ENCODE measurements at places on chromosomes 6 and 20.

DNA sequence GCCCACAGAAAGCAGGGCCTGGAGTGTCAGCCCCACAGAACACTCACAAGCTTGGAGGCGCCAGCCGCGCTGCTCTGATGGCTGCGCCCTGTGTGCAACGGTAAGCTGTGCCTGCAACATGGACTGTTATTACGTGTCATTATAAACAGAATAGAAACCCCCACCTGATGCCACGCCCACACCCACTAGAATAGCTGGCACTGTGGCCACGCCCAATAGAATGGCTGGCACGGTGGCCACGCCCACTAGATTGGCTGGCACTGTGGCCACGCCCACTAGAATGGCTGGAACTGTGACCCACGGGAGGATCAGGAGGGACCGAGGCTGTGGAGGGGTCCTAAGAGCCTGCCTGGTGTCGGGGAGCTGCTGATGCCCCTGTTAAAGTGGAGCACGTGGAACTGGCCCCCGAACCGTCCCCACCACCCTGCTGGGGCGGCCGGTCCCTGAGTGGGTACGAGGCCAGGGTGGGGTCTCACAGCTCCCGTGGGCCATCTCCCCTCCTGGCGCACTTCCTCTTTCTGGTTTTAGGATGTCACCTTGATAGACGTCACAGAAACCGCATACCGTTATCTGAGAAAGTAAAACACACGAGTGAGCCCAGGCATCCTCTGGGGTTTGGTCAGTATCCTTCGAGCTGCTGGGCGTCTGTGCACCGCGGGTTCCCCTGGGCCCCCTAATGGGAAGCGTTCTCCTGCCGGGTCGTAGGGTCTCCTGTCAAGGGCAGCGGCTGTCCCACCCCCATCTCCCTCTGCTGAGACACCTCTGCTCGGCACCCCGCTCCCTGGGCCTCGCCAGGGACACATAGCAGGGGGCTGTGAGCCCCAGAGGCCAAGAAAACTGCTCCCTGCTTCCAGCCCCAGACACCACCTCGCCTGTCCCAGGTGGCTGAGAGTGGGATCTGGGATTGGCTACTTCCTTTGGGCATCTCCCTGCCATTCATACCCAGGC is 25.4 kb downstream of the SLC17A9 start:
- DNase-seq: no peak

GRCh38 chr20:59157531-59157930 is 6.1 kb upstream of the ZNF831 start:
- no peak for DNase-seq

- DNase-seq: no peak
Measured at GRCh38 chr20:45816951-45817350, 4.5 kb downstream of the UBE2C start.

DNA sequence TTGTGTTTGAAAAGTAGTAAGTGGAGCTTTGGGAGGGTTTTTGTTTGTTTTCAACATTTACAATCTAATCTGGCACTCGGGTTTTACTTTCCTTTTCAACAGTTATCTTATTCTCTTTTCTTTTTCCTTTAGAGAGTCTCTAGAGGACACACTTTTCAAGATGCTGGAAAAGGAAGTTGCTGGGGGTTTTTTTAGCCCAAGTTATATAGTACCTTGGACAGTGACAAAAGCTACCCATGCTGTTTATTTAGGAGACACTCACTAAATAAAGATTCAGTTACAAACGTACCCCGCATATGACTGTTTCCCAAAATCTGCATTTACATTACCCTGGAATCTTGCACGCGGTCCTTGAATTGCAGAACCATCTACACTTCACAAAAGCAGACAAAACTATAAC is 78.8 kb downstream of the MAP7 start:
- DNase-seq: no peak

DNA sequence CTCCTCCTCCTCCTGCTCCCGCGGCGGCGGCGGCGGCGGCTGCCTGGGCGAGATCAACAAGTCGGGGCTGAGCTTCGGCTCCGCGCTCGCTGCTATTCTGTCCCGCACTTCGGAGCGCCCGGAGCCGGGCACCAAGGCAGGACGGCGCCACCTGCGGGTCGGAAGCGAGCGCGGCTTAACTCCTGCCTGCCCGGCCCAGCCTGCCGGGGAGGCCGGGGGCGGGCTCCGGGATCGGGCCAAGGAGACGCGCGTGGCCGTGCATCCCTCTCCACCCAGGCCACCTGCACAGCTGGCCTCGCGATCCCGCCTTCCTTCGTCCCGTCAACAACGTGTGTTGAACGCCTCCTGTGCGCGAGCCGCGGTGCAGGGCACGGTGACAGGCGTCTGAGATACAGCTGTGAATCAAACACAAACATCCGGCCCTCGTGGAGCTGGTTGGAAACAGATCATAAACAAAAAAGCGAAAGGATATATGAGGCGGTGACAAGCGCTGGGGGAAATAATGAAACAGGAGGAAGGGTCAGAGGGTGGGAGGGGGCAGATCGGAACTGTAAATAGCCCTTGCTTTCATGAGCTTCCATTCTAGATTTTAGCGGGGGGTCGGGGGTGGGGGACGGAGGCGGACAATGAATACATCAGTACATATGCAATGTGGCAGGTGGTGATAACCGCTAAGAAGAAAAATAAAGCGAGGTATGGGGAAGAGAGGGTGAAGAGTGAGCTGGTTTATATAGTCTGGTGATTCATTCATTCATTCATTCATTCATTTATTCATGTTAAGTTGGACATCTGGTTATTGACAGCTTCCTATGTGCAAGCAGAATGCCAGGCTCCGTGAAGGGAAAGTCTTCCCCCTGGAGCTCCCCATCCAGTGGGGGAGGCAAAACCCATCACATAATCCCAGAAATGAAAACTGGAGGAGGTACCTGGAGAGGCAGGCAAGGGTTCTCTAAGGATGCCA is 2.0 kb upstream of the KCNB1 start:
- DNase-seq: peak; percentile 58

DNA sequence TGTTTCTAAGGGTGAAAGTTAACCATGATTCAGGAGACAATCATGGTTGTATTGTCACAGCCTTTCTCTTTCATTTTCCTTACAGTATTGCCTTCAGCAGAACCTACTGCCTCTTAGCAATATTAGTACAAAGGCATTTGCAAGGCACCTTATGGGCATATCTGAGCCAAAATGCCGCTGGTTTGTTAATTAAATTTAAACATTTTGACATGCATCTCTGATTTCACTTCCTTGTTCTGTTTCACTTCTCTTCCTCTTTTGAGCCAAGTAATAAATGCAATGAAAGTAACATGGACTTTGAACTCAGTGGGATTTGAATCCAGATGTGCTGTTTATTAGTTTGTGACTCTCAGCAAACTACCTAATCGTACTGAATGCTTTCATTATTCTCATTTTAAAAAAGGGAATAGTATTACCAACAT is 467.4 kb upstream of the CITED2 start:
- DNase-seq: no peak

Data from amniotic epithelial cell (primary cell).